Left cardiac atrium (tissue), 4 donors: ENCODE measurements at places on chromosomes 5 and 9. TPM values are rescaled to one million over a fixed set of nuclear protein-coding genes. Genes with fewer than 3 reads are reported as not detected.
A peak's percentile ranks its signal among the peaks of the same experiment; 100 is the strongest.

The CARD6 gene
- total RNA-seq = 10.8 TPM

The TMEM267 gene
- 8.0 TPM for total RNA-seq

The GFI1B gene
- total RNA-seq = not detected

The SLC9A3 gene
- 0.99 TPM for total RNA-seq

The EIF4EBP3 gene
- 11.5 TPM for total RNA-seq

The NREP gene
- 12.8 TPM for total RNA-seq

DNA sequence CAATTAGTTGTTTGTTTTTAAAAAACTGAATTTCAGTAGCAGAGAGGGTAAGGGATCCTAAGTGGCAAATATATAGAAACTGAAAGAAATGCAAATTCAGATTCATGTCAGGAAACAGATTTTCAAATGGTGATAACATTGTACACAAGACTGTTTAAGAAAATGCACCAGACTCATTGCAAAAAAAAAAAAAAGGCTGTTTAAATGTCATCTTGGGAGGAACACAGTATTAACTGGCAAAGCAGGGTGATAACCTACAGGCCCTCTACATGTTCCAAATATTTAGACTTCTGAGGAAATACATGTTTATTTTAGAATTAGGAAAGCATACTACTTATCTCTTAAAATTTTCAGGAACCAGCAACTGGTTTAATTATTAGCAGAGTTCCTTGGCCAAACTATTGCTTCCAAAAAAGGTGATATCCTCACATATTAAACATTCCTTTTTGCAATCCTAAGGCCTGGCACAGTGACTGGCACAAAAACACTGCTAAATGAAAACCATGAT is 114.5 kb downstream of the TSSK1B start:
- no peak for DNase-seq

- DNase-seq = no peak
These were observed 17.0 kb downstream of the ZNF484 start for GRCh38 chr9:92860867-92861266.

DNA sequence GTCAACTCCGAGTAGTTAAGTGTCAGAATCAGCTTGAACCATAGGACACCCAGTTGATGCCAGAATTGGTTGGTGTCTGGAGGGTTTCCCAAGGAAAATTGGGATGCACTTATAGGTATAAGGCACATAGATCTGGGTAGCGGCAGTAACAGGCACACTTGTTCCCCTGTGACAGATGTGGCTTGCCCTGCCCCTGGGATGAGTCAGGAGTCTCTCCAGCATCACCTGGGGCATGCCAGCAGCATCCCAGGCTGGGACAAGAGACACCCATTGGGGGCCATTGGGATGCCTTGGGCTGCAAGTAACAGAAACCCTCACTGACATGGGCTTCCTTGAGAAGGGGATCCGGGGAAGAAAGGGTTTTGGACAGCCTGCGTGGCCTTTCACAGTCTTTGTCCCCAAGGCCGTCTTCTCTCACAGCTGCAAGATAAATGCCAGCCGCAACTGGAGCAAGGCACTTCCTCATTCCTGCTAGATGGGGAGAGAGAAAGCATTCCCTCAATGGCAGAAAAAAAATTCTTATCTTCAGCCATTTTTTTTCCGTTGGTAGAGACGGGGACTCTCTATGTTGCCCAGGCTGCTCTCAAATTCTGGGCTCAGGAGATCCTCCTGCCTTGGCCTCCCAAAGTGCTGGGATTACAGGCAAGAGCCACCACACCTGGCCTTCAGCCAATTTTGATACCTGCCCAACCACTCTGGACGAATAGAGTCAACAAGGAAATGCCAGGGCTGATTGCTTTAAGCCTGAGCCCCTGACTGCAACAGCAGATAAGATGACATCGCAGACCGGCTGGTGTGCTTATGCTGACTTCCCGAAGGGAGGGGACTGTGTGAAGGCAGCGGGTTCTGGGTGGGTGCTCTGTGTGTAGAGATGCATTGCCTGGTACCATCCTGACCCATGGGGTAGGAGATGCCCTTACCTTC is 13.3 kb upstream of the RNF130 start:
- no peak for DNase-seq

GRCh38 chr5:78204241-78204640 is 90.3 kb downstream of the AP3B1 start:
- DNase-seq = no peak

- DNase-seq = peak; percentile 66
These were observed 30.4 kb upstream of the LTC4S start for GRCh38 chr5:179763215-179763945.

DNA sequence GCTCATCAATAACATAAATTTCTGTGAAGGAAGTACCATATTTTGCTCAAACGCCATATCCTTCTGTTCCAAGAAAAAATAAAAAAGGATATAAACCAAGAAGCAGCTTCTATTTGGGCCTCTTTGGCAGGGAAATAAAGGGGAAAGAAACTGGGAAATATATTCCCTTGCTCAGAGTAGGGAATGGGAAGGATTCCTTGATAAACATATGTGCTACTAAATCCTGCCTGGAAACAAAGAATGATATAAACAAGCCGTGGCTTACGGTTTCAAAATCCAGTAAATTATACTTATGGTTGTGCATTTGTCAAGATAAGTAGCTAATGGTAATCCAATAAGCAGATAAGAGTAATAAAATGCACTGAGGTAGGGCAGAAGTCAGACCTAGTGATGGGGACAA is 481.6 kb downstream of the NTRK2 start:
- DNase-seq = no peak

DNA sequence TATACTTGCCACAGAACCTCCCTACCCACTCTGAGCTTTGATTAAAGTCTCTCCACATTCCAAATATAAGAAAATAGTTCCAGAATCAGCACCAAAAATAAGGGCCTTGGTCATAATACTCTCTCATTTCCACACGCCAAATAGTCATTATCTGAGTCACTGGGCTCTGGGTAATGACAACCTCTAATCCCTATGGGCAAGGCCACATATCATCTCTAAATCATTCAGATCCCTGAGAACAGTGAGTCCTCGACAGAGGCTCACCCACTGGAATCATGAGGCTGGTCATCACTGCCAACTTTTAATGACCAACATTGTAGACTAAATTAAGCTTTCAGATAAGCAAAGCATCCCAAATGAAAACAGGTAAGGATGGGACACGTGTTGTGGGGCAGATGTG is 28.1 kb downstream of the FAM114A2 start:
- DNase-seq = no peak

- DNase-seq = no peak
These were observed 74.9 kb downstream of the GTF3C4 start for GRCh38 chr9:132744881-132745755.

- peak; percentile 86 for DNase-seq
These were observed 44.0 kb downstream of the IRF1 start for GRCh38 chr5:132446621-132447020.
